GM12878 (cell line): ENCODE measurements at places on chromosomes 4 and X.

DNA sequence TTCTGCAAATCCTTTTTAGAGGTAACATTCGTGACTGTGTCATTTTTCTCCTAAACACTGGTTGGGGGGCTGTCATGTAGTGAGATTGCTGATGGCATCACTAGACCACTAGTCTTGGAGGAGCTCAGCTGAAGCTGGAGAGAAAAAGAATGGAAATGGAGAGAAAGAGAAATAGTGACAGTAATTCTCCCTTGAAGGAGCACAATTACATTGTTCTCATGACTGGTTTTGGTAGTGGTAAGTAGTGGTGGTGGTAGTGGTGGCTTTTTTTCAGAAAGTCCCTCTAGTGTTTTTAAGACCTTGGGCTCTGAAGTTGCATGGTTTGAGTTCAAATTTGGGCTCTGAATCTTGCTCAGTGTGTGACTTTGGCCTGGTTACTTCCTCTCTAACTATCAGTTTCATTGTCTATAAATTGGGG is 99.8 kb downstream of the LARP7 start:
- H3K4me3 ChIP-seq = peak overlapping the region; percentile 26; the same call in 1 of the 2 replicates
- no peaks in the 10 kb centered on the region for H3K36me3 ChIP-seq
- H3K4me1 ChIP-seq = peaks cover 27% of the 10 kb centered on the region
- DNase-seq = peak; percentile 64

- no peak overlapping the region for H3K27ac ChIP-seq
- no peaks in the 10 kb centered on the region; the same call in none of the 2 replicates for H3K27me3 ChIP-seq
- no peak overlapping the region for H3K4me3 ChIP-seq
- no peaks in the 10 kb centered on the region for H3K4me1 ChIP-seq
- no peaks in the 10 kb centered on the region for H3K36me3 ChIP-seq
These were observed 51.4 kb downstream of the CPZ start for GRCh38 chr4:8643986-8644385.

- no peak overlapping the region for H3K4me3 ChIP-seq
- H3K36me3 ChIP-seq = no peaks in the 10 kb centered on the region
- H3K27ac ChIP-seq = no peak overlapping the region
- DNase-seq = no peak
- H3K27me3 ChIP-seq = no peaks in the 10 kb centered on the region
These were observed 94.1 kb upstream of the ACSL4 start for GRCh38 chrX:109826954-109827708.

DNA sequence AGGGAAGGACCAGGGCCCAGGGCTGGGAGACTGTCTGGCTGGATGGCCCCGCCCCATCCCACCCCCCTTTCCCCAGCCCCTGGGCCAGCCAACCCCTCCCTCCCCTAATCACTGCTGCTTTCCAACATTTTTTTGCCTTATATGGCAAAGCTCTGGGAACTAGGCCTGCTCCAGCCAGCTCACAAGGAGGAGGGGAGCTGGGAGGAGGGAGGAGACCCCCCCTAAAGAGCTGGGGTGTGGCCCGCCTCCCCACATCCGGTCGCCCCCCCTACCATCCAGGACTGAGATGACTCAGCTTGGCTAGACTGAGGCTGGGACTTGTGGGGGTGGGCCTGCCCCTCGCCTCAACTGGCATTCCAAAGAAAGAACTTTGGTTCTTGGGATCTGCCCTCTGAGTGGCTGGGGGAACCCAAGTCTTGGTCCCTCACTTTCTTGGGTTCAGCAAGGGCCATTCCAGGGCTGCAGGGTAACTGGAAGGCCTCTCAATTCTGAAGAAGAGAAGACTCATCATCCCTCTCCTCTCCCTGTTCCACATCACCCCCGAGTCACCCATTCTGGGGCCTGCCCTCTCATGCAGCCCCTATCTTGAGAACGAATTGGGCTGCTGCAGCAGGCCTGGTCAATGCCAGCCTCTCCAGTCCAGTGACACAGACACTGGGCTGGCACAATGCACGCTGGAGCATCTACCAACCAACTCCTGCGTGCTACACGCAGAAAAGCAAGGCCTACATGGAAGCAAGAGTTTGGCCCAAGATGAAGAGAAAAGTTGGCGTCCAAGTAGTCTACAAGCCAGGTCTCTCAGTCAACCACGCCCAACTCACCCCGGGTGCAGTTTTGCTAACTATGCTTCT is 4.8 kb downstream of the FLNA start:
- H3K4me3 ChIP-seq = peak overlapping the region; percentile 88
- peak overlapping the region; percentile 80 for H3K27ac ChIP-seq
- H3K36me3 ChIP-seq = peaks cover 24% of the 10 kb centered on the region
- H3K27me3 ChIP-seq = no peaks in the 10 kb centered on the region

DNA sequence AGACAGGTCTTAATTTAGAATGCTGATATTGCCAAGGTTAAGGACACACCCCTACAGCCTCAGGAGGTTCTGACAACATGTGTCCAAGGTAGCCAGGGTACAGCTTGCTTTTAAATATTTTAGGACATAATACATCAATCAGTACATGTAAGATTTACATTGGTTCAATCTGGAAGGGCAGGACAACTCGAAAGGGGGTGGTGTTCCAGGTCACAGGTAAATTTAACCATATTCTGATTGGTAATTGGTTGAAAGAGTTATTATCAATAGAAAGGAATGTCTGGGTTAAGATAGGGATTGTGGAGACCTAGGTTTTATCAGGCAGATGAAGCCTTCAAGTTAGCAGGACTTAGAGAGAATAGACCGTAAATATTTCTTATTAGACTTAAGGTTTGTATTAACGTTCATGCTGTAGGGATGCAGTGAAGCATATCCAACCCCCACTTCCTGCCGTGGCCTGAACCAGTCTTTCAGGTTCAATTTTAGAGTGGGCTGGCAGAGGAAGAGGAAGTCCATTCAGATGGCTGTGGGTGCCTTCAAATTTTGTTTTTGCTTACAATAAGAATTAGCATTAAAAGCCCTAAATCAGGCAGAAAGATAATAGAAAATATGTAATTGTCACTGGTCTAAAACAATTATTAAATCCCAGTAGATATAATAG is 136.5 kb upstream of the GALNTL6 start:
- peaks cover 8% of the 10 kb centered on the region for H3K4me1 ChIP-seq
- H3K36me3 ChIP-seq = no peaks in the 10 kb centered on the region
- peak overlapping the region; percentile 15; the same call in 1 of the 2 replicates for H3K27ac ChIP-seq
- H3K4me3 ChIP-seq = no peak overlapping the region
- peak; percentile 59 for DNase-seq

DNA sequence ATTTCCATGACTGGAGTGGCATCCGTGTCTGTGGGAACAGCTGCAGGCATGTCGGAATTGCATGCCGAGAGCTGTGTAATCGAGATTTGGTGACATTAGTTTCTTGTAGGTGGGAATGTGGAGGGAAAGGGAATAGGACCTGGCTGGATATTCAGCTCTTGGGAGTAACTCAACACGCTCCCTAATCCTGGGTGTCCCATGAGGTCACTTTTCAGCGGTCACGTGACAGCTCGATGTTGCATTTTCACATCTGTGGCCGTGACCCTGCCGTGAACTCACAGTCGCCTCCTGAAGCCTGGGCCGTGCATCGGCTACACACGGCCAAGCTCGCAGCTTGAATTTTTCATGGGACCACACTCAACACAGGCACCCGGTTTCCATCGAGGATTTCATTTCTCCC is 25.8 kb upstream of the PSAPL1 start:
- no peak overlapping the region for H3K4me3 ChIP-seq
- no peaks in the 10 kb centered on the region for H3K4me1 ChIP-seq
- no peaks in the 10 kb centered on the region for H3K27me3 ChIP-seq
- H3K27ac ChIP-seq = no peak overlapping the region
- no peaks in the 10 kb centered on the region for H3K36me3 ChIP-seq
- DNase-seq = no peak

GRCh38 chr4:8330821-8331574 is 61.4 kb downstream of the HTRA3 start:
- H3K36me3 ChIP-seq = no peaks in the 10 kb centered on the region
- no peak overlapping the region for H3K27ac ChIP-seq
- no peaks in the 10 kb centered on the region for H3K4me1 ChIP-seq
- H3K4me3 ChIP-seq = no peak overlapping the region
- no peak for DNase-seq

GRCh38 chr4:165222651-165222994 is 15.3 kb downstream of the KLHL2 start:
- no peak overlapping the region for H3K4me3 ChIP-seq
- no peak for DNase-seq
- H3K4me1 ChIP-seq = no peaks in the 10 kb centered on the region

DNA sequence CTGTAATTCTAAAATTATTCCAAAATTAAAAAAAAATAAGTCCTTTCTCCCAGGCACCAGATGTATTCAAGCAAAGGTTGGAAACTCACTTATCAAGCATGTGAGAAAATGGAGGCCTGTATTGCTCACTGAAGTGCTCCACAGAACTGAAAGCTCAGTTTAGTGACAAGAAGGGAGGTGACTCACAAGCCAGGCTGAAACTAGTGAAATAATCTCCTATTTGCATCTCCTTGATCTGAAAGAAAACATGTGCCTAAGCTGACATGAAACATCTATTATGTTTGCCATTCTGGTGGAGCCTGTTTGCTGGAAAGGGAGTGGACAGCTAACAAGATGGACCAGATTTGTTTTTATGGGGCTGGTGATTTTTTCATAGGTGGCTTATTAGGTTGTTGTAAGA is 54.0 kb upstream of the AMELX start:
- no peak overlapping the region for H3K4me3 ChIP-seq
- no peak overlapping the region for H3K27ac ChIP-seq
- peak; percentile 8 for DNase-seq
- no peaks in the 10 kb centered on the region for H3K4me1 ChIP-seq
- H3K27me3 ChIP-seq = no peaks in the 10 kb centered on the region

DNA sequence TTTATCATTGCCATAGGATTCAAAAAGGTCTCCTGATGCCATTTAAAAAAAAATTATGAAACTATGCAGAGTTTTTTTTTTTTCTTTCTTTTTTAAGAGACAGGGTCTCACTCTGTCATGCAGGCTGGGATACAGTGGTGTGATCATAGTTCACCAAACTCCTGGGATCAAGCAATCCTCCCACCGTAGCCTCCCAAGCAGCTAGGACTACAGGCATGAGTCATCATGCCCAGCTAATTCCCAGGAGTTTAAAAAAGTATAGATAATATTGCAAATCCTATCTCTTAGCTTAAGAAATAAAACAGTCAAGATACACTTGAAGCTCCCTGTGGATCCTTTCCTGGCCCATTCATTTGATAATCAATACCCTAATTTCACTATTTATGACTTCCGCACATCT is 58.6 kb upstream of the PRSS48 start:
- no peak overlapping the region for H3K4me3 ChIP-seq
- H3K36me3 ChIP-seq = no peaks in the 10 kb centered on the region
- H3K4me1 ChIP-seq = no peaks in the 10 kb centered on the region
- H3K27me3 ChIP-seq = no peaks in the 10 kb centered on the region
- no peak overlapping the region for H3K27ac ChIP-seq
- DNase-seq = no peak

DNA sequence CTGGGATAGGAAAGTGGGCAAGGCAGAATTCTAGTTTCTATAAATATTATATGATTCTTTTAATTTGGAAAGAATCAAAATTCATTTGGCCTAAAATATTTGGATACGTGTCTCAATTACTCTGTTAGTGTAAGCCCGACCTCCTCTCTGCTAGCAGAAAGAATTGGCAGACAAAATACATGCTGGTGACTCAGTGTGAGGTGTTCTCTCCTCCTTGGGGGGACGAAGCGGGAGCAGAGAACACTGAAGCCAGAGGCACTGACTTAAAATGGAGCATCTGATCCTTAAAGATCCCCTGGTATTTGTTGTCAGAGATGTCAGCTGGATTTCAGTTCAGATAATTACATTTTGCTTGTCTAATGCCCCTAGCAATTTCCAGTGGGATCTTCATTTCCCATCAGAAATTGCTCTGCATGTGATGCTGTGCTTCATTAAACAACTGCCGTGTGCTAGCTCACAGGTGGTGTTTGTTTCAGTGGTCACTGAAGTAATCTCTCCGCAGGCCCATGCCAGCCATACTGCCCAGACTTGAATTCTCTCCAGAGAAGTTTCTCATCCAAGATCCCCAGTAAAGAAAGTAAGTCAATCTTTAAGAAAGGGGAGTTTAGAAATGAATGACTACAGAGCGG is 188.7 kb upstream of the TLL1 start:
- H3K4me1 ChIP-seq = no peaks in the 10 kb centered on the region
- H3K36me3 ChIP-seq = no peaks in the 10 kb centered on the region
- no peak overlapping the region for H3K4me3 ChIP-seq
- H3K27me3 ChIP-seq = no peaks in the 10 kb centered on the region

DNA sequence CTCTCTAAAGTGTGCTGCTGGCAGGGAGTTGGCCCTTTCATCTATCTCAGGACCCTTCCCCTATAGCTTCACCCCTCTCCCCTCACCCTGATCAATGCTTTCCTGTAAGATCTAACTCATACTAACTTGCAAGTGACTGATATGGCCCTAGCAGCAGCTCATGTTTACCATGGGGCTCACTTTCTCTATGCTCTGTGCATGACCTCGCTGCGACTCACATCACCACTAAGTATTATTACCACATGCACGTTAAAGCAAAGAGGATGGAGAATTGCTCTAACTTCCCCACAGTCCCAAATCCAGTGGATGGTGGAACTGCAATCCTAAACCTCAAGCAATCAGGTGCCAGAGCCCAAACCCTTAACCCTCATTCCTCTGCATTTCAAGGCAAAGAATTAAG is 626.6 kb downstream of the MID1IP1 start:
- no peaks in the 10 kb centered on the region for H3K36me3 ChIP-seq
- H3K4me1 ChIP-seq = no peaks in the 10 kb centered on the region
- H3K27ac ChIP-seq = no peak overlapping the region

GRCh38 chr4:118158763-118159375 is 124.6 kb downstream of the NDST3 start:
- H3K4me3 ChIP-seq = no peak overlapping the region
- no peak overlapping the region for H3K27ac ChIP-seq
- H3K27me3 ChIP-seq = no peaks in the 10 kb centered on the region
- no peak for DNase-seq
- H3K4me1 ChIP-seq = no peaks in the 10 kb centered on the region

DNA sequence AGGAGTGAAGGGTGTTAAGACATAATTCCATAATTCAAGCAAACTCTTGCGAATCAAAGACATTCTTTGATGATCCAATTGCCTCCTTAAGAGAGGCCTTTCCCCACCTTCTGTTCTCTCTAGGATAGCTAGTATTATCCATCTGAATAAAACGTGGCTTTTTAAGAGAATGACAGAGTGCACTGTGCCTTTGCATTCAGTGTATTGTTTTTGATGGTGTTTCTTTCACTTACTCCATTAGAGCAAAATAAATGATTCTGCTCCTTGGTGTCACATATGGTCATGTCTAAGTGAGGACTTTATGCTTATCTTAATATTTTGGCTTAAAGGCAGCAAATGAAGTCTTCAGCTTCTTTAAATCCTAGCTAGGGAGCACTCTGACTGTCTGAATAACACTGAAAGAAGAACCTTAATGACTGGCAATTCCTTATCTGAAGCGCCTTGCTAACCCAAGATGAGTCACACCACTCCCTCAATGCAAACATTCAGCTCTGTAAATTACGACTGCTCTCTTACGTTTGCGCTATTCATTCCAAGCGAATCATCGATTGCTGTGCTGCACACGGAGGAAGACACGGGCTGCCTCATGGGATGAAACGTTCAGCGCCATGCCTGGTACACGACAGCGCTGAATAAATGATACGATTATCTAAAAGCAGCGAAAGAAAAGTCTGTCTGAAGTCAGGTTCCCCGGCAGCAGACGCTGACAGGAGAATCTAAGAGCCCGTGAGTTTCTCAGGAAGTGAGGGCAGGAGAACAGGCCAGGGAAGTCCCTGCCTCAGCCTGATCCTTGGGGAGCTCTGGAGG is 35.1 kb upstream of the GEMIN8 start:
- no peaks in the 10 kb centered on the region for H3K27me3 ChIP-seq
- H3K4me3 ChIP-seq = no peak overlapping the region
- no peak for DNase-seq
- H3K36me3 ChIP-seq = no peaks in the 10 kb centered on the region
- H3K27ac ChIP-seq = no peak overlapping the region

GRCh38 chrX:41127477-41128192 is 42.4 kb downstream of the USP9X start:
- no peaks in the 10 kb centered on the region for H3K27me3 ChIP-seq
- no peak for DNase-seq
- H3K4me3 ChIP-seq = no peak overlapping the region

- no peak overlapping the region for H3K4me3 ChIP-seq
- no peaks in the 10 kb centered on the region for H3K4me1 ChIP-seq
These were observed 163.6 kb downstream of the ZNF674 start for GRCh38 chrX:46381630-46382029.
